ENCODE measurements at places on chromosomes 7 and 10. TPM values are rescaled to one million over a fixed set of nuclear protein-coding genes. Genes with fewer than 3 reads are reported as not detected.

DNA sequence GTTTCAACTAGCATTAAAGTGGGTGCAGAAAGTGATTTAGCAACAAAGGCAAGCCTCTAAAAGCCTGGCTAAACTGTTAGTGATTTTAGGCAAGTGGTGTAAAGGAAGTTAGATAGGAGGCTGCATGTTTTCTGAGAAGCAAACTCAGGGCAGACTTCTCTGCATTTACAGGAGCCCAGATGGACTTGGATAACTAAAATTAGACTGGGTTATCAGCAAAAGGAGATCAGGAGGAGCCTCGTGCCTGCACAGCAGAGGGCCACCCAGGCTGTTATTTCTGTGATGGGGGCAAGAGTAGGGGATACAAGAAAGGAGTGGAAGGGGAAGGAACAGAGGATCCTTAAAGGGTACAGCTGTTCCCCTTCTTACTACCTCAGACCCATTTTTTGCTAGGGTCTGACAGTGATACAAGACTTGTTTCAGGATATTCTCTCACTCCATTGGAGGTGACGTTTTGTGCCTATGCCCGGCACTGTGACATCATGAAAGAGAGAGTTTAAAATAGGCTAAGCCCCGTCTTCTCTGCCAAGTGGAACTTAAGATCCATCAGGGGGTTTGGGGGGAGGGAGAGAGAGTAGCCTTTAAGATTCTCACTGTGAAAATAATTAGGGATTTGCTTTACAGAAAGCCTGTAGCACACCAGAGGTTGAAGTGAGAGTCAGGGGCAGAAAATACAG is 49.6 kb upstream of the PDCD4 start:
- no peak for DNase-seq

GRCh38 chr10:69657430-69657829 is 27.4 kb downstream of the FAM241B start:
- no peak for DNase-seq

- DNase-seq, result no peak
These were observed 52.3 kb upstream of the PIP4K2A start for GRCh38 chr10:22766693-22767092.

The GDI2 gene
- 185 TPM for total RNA-seq

GRCh38 chr7:90769036-90769435 is 172.9 kb downstream of the CDK14 start:
- DNase-seq, result no peak

DNA sequence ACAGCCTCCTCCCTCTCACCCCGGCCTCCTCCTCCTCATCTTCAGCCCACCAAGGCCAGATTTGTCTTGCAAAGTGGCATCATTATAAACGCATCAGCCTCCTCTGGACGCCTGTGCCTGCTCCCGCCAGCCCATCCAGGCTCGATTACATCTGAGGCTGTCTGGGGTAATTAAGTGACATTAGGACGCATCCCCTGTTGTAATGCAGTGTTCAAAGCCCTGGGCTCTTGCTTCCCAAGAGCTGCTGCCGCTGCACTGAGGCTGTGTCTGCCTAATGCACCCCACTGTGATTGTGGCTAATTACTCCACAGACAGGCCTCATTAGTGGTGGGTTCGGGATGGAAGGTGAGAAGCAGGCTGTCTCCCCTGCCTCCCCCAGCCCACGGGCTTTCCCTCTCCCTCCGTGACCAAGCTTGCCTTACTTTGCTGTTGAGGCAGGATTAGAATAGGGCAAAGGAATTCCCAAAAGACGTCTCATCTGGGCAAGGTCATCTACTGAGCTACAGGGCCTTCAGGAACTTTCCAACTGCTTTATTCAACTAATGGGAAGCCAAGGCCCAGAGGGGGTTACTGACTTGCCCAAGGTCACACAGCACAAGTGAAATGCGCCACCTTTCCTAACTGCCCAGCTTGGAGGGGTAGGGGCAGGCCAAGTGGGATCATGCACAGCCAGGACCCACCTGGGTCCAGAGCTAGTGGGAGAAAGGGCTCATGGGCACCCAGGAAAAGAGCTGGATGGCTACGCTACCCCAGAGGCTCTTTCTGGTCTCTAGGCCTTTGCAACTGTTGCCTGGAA is 66.2 kb upstream of the PCBD1 start:
- DNase-seq, result no peak

DNA sequence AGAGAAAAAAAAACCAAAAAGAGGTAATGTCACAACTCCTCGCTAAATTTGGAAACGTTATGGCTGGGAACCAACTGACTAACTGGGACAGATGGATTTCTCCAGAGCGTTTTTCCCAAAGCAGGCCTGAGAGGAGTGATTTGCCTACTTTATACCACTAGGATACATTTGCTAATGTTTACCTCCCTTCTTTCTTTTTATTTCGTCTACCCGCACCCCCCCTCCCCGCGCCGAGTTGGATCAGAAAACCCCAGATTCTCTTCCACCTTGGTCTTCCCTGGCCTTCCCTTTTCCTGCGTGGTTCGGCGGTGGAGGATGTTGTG is 7.2 kb downstream of the CPA2 start:
- no peak for DNase-seq

GRCh38 chr7:106169821-106170610 is 57.9 kb upstream of the SYPL1 start:
- no peak for DNase-seq

The OR6V1 gene
- total RNA-seq, result not detected

- no peak for DNase-seq
These were observed 78.7 kb upstream of the MSRB2 start for GRCh38 chr10:23016636-23017035.

The MLLT10 gene
- total RNA-seq, result 30.1 TPM

The DNAJC12 gene
- 26.2 TPM for total RNA-seq

The PLEKHA1 gene
- total RNA-seq, result 14.2 TPM

DNA sequence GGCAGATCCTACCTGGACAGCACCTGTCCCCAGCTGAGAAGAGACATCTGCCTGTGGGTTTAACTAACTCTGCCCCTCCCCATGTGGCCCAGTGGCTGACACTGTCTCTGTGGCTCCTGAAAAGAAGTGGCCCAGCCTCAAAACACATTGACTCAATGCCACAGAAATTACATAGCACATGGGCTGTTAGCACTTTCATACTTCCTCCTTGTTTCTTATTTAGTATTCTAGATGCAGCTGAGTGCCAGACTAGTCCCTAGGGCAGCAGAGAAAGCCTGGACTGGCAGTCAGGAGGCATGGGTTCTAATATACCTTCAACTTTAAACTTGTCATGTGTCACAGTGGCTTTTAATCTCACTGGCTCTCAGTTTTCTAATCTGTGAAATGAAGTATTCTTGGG is 171.0 kb downstream of the TRIL start:
- no peak for DNase-seq

DNA sequence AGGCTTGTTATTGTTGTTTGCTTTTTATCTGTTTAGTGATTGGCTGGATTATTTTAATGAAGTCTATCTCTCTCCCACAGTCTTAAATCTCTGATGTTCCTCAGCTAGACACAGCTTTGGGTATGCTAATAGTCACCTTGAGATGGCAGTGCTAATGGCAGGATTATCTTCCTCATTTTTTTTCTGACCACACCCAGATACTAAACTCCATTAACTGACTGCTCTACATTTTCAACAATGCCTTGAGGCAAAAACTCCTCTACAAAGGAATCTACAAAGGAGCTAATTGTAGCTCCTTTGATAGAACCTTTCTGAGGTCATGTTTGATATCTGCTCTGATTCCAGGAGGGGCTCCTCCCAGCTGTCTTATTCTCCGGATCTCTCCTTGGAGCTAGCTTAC is 122.6 kb downstream of the HBP1 start:
- no peak for DNase-seq

DNA sequence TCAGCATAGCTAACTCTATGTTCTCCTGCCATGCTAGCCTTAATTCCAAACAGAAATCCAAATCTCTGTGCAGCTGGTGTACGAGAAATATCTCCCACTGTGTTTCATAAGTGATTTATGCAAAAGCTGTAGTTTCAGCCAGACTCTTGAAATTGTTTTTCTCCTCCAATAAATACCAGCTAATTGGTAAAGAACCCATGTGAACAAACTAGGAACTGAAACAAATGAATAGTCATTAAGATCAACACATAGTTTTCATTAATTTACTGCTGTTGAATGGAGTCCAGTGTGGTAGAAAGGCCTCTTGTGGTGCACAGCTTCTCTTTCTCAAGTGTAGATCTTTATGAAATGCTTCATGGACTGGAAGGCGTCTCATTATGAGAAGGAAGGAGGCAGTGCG is 18.4 kb downstream of the PPP1R17 start:
- DNase-seq, result no peak

The KIF20B gene
- total RNA-seq, result 2.1 TPM

DNA sequence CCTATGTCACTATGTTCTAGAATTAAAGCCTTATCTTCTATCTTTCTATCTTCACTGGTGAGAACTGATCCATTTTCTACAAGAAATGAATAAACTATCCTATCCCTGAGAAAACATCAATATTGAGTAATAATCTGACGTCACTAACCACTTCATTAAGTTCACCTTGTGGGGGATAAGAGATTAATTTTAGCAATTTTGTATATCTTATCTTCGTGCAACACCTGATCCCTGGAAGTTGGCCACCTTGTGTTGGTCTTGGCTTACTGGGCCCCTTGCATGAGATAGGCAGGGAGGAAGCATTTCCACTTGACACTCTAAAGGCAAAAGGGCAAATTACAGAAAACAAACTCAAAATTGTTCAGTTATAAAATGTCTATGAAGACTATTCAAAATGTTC is 20.1 kb upstream of the OR6B1 start:
- peak; percentile 51 for DNase-seq

- no peak for DNase-seq
These were observed 95.8 kb downstream of the SEMA3C start for GRCh38 chr7:80823057-80823456.

The MYOF gene
- total RNA-seq, result 21.1 TPM

GRCh38 chr10:46287846-46288477 is 1.2 kb downstream of the ANTXRL start:
- DNase-seq, result no peak

DNA sequence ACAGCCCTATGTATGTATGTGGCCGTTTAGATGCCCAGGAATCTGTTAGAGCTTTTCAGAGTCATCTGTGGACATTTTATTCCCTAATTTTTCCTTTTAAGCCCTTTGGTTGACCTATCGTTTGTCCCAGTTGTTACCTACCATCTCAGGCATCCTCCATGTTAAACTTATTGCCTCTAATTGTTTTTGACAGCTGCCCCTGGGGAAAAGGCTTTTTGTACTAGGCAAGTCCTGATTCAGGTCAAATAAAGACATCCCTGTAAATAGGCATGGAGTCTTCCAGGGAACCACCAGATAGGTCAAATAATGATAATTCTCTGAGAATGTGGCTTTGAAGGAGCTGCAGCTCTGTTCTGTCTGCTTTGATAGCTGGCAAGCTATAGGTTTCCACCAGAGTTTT is 87.7 kb upstream of the CYP26C1 start:
- DNase-seq, result no peak
